ENCODE measurements at places on chromosomes 6 and 20.

DNA sequence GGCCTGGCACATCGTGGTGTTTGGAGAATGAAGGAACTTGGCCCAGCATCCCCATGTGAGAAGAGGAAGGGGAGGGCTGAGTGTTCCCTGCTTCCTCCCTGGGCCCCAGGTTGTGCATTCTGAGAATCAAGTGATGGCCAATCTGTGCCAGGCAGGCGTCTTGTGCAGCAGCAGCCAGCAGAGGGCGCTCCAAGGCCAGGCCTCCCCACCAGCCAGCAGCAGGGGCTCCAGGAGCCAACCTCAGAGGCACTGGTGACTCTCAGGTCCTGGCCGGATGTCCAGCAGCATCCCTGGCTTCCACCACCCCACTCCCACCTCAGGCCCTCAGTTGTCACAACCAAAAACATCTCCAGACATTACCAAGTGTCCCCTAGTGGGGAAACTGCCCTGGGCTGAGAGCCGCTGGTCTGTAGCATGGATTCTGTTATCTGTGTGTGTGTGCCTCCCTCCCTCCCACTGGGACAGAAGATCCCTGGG, 192.0 kb downstream of the PREX1 start:
- H3K27ac ChIP-seq: no peak overlapping the region
- H3K4me1 ChIP-seq: no peaks in the 10 kb centered on the region

- no peaks in the 10 kb centered on the region for H3K27me3 ChIP-seq
- H3K27ac ChIP-seq: peak overlapping the region; percentile 37
- no peak overlapping the region for H3K4me3 ChIP-seq
- H3K36me3 ChIP-seq: peaks cover 35% of the 10 kb centered on the region
These were observed 41.9 kb downstream of the COX4I2 start for GRCh38 chr20:31679357-31680285.

DNA sequence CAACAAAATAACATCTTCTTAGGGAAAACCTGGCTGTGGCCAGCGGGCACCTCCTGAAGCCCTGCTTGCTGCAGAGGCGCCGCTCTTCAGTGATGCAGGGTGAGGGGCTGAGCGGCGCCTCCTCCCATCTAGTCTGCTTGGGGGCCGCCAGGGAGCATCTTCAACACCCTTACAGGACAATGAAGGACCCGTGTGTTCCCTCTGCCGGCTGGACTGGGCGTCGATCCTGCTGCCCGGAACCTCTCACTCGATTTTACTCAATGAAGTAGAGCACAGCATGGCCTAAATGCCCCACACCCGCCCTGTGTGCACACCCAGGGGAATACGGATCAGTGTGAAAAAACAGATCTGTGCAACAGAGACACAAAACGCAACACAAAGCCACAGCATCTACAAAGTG, 28.5 kb upstream of the MPC1 start:
- no peak overlapping the region for H3K27ac ChIP-seq
- DNase-seq: no peak
- H3K36me3 ChIP-seq: no peaks in the 10 kb centered on the region
- no peaks in the 10 kb centered on the region for H3K27me3 ChIP-seq
- peaks cover 10% of the 10 kb centered on the region for H3K4me1 ChIP-seq

GRCh38 chr6:11727346-11727997, 51.1 kb downstream of the ADTRP start:
- no peak overlapping the region for H3K4me3 ChIP-seq
- H3K4me1 ChIP-seq: peaks cover 11% of the 10 kb centered on the region
- DNase-seq: no peak
- no peaks in the 10 kb centered on the region for H3K27me3 ChIP-seq

DNA sequence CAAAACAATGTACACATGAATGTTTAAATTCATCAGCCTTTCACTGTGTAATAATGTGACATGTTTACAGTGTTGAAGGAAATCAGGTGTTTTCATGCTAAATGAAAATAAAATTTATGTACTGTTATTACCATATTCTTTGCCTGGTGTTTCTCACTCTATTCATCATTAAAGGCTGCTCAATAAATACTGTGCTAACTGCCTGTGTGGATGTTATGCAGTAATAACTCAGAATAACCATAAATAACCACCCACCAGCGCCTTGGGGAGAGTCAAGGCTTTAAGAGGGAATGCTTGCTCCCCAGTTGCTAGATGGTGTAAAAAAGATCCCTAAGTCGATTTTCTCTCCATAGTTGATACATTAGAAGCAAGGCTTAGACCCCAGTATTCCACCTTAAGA, 299.9 kb downstream of the EYA4 start:
- H3K27ac ChIP-seq: no peak overlapping the region
- no peaks in the 10 kb centered on the region for H3K27me3 ChIP-seq
- H3K4me1 ChIP-seq: no peaks in the 10 kb centered on the region
- no peak for DNase-seq
- no peaks in the 10 kb centered on the region for H3K36me3 ChIP-seq

All from Caco-2 (cell line).